ENCODE measurements at places on chromosomes 12 and 14. TPM values are rescaled to one million over a fixed set of nuclear protein-coding genes. Genes with fewer than 3 reads are reported as not detected.

TMEM106C gene
- 61.5 TPM for polyA plus RNA-seq

SYNE2 gene
- 0.20 TPM for polyA plus RNA-seq

SOAT2 gene
- not detected for polyA plus RNA-seq

CLEC6A gene
- polyA plus RNA-seq = not detected

ALX1 gene
- 0.11 TPM for polyA plus RNA-seq

ANKRD33 gene
- polyA plus RNA-seq = not detected

ADCY4 gene
- polyA plus RNA-seq = 0.47 TPM

BDKRB1 gene
- 0.23 TPM for polyA plus RNA-seq

KRT82 gene
- polyA plus RNA-seq = not detected

RPS29 gene
- polyA plus RNA-seq = 5,012 TPM

EMC9 gene
- polyA plus RNA-seq = 12.4 TPM

NTF3 gene
- not detected for polyA plus RNA-seq

RNASE7 gene
- polyA plus RNA-seq = not detected

STAT2 gene
- polyA plus RNA-seq = 40.1 TPM

PMCH gene
- polyA plus RNA-seq = not detected

PIWIL1 gene
- polyA plus RNA-seq = not detected

CLEC4D gene
- polyA plus RNA-seq = not detected

B4GALNT1 gene
- 20.6 TPM for polyA plus RNA-seq

TAS2R46 gene
- 0.08 TPM for polyA plus RNA-seq

PMEL gene
- polyA plus RNA-seq = 1.1 TPM

NTS gene
- 0.20 TPM for polyA plus RNA-seq

P2RX7 gene
- 0.15 TPM for polyA plus RNA-seq

RABGGTA gene
- polyA plus RNA-seq = 15.5 TPM

TCTN2 gene
- 2.2 TPM for polyA plus RNA-seq

ZFHX2 gene
- not detected for polyA plus RNA-seq

GPRC5D gene
- polyA plus RNA-seq = not detected

DHRS4 gene
- polyA plus RNA-seq = 13.3 TPM

RFLNA gene
- not detected for polyA plus RNA-seq

POTEM gene
- not detected for polyA plus RNA-seq

LACRT gene
- polyA plus RNA-seq = not detected
